ENCODE measurements at places on chromosomes 3 and 15.

GRCh38 chr3:71893702-71894479 is 108.9 kb upstream of the PROK2 start:
- no peak for DNase-seq

DNA sequence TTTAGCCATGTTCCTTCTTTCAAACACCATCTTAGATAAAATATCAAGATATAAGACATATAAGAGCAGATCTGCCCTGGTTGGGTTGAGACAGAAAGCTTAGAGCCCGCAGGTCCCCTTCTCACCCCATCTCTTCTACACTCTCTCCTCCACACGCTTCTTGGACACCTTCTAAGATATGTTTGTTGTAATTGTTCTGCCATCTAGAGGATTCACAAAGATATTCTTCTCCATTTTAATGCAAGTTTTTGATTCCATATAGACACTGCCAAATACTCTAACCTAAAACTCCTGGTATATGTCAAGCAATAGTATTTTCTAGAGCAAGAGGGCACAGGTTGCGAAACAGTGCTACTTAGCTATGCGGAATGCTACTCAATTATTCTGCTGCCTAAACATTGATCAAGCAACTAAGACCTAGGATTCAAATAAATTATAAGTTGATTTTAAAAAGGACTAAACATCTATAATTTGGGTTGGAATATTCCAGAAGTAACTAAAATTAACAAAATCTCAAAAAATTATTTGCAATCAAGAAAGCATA is 6.8 kb downstream of the CHRM5 start:
- DNase-seq: no peak

DNA sequence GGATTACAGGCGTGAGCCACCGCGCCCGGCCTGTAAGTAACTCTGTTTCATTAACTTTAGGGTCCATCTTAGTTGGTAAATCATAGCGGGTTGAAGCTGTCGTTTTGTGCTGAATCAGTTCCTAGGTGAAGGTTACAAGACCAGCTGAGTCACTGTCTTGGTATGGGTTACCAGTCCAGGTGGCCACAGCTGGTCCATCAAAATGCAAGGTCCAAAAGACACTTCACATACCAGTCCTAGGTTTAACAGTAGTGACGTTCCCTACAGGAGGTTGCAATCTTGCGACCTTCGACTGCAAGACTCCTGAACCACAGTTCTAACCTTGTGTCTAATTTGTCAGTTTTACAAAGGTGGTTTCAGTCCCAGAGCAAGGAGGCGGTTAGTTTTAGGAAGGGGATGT is 160.1 kb upstream of the ATP10A start:
- no peak for DNase-seq

- DNase-seq: no peak
These were observed 102.5 kb downstream of the MESD start for GRCh38 chr15:80887148-80887547.

DNA sequence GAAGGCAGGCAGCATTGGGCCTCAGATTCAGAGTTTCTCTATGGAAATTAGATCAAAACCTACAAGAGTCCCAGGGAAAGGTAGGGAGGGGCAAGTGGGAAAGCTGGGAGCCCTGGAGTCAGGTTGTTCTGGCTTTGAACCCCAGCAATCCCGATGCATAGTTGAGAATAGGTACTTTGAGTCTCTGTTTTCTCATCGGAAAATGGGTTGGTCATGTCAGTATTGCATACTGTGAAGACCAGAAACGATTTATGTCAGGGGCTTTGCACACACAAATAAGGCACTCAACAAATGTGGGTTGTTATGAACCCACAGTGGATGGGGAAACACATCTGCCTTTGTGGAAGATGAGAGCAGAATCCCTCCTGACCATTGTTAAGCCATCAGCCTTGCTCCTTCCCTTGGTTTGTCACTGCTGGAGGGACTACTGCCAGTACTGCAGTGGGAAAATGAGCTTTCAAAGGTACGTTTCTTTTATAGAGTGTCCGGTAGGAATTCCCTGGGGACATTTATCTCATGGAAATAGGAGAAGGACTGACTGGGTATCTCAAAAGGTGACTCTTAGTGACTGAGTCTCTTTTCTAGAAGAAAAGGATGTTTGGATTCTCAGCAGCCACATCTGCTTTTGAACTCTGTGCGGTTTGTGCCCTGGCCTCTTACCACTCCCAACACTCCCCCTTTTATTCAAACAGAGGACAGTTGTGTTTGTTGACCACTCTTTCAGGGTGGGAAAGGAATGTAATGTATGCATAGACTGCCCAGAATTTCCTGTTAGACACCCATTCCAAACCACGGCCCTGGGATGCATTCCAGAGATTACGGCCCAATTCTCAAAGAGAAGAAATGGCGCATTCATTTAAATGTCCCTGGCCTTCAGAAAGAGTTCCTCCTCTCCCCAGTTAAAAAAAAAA is 54.6 kb upstream of the VILL start:
- no peak for DNase-seq

- DNase-seq: no peak
These were observed 82.5 kb downstream of the TOP2B start for GRCh38 chr3:25582242-25582641.

DNA sequence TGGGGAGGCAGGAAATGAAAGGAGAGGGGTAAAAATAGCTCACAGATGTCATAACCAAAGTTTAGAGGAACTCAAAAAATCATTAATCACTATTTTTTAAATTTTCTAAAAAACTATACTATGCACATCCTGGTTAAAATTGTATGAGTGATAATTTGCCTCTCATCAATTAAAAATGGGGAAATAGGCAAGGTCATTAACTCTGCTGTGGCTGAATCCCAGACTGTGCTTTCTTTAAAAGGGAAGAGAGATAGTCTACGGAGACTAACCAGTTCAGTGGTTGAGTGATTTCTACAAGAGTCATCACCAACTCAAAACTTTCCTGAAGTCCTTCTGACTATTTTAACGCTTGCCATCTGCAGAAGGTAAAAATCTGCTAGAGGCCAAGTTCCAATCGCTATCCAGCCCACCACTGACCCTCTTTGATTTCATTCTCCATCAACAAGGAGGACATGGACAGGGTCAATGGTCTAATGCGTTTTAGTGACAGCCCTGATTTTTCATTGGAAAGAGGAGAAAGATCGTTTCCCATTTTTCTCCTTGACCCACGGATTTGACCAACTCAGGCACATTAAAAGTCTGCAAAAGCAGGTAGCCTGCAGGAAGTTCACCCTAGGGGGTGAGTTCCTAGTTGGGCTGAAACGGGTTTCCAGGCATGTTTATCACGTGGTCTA is 850 bp downstream of the SUCLG2 start:
- no peak for DNase-seq

GRCh38 chr3:18765662-18766061 is 340.5 kb upstream of the SATB1 start:
- DNase-seq: no peak

- no peak for DNase-seq
These were observed 50.3 kb upstream of the DPH6 start for GRCh38 chr15:35596285-35596684.

GRCh38 chr15:85897207-85897894 is 102.6 kb upstream of the KLHL25 start:
- DNase-seq: no peak

DNA sequence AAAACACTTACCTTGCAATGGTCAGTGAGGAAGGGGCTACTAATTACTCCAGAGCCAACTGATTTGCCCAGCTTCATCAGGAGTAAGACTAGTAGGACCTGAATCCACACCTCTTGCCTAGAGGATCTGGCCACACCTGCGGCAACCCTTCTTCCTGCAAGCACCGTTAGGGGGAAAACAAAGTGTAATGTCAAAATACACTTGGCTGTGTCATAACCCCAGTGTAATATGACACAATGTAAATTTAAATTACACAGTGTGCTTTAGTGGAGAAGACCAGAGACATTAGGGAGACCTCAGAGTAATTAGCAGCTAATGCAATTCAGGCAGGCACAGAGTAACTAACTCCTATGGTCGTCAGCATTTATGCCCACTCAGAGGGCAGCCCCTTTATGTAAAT is 308.5 kb upstream of the ARRDC4 start:
- no peak for DNase-seq

DNA sequence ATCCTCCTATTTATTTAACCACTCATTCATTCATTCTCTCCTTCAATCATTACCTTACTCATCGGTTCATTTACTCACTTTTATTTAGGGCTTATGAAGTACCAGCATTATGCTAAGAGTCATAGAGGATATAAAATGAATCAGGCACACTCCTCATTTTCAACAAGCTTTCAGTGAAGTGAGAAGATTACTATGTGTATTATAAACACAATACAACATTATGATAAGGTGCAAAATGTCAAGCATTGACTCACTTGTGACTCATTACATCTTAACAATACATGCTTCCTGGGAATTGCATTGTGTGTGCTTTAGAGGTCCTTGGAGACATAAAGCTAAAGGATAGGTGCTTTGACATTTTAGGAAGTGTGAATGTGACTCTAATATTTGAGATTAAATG is 60.4 kb downstream of the PLAAT1 start:
- DNase-seq: no peak

GRCh38 chr3:32120471-32120870 is 14.1 kb downstream of the GPD1L start:
- DNase-seq: no peak

GRCh38 chr15:63484433-63485186 is 19.8 kb upstream of the USP3 start:
- no peak for DNase-seq

DNA sequence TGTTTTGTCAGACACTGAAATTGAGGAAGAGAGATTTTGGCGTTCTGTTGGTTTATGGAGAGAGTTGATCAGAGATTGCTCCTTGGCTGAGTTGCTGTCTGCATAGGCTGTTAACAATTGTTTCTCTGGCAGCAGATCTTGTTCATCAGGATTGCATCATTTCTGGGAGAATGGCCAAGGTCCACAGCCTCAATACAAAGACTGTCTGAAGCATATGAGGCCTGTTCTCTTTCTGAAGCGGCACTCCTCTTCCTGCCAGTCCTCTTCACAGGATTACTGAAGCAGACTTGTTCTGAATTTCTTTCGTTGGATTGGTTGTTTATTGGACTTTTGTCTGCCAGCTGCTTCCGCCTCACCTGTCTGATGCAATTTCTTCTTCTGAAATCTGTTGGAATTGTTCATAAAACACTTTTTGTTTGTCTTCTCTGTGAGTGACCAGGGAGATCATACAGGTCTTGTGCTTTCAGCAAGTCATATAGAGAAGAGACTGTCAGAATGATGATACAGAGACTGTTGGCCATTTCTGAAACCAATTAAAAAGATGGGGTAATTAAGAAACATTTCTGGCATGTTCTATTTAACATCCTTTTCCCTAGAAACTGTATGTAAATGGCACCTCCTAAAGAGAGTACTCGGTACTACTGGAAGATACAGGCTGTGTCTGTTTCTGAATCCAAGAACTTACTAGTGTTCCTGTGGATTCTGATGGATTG is 25.5 kb downstream of the SETD5 start:
- DNase-seq: no peak

- no peak for DNase-seq
These were observed 101.6 kb downstream of the LRTM1 start for GRCh38 chr3:54826251-54826691.

GRCh38 chr15:82105451-82106215 is 59.8 kb upstream of the MEX3B start:
- no peak for DNase-seq

GRCh38 chr3:196517919-196518318 is 2.8 kb upstream of the SMCO1 start:
- no peak for DNase-seq

DNA sequence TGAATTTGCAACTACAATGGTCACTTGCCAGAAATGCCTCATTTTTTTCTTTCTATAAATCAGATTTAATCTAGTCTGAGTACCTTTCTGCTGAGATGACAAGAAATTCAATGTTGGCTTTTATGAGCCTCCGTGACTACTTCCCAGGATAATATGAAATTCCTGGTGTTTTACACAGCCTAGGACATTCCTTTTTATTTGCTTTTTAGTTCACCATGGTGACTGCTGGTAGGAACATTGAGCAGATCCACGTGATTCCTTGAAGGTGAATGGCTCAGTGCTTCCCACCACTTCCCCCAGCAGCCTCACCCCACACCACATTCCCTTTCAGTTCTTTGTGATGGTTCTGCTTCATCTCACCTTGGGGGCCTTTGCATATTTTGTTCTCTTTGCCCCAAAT is 4.3 kb upstream of the NPTN start:
- DNase-seq: no peak

DNA sequence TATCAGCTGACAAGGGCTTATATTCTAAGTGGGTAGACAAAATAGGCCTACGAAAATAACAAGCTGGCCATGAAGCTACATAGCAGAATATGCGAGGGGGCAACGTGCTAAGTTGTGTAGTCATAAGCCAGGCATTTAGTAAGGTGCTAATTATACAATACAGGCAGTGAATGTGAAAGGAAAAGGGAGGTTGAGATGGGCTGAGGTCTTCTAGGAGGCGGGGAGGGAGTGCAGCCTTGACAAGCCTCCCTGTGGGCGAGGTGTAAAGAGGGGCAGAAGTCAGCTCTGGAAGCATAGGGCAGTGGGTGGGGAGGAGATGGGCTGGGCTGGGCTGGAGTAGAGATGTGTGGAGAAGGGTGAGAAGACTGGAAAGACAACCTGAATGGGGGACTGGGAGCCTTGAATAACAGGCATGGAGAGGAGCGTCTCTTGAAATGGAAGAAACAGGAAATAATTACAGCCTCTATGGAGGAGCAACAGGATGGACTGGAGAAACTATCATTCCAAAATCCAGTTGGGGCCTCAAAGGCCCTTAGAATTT is 1.2 kb downstream of the TIGIT start:
- no peak for DNase-seq

DNA sequence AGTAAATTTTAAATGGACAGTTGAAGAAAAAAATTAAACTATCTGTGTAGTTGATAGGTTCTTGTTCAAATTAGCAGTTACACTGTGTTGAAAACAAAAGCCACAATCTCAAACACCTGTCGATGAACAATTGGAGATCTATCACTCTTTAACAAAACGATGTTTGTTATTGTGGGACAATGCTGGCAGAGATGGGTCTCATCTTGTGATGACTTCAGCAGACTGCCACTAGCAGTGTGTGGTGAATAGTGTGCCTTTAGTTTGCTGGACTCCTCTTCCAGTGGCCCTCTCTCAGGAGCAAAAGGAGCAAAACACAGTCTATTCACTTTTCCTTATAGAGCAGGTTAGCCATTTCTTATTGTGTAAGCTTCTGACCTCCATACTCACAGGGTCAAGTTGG is 14.7 kb upstream of the TRIM59 start:
- DNase-seq: no peak
